ENCODE measurements at places on chromosomes 1 and 21.

- no peak for DNase-seq
Observed at GRCh38 chr1:81804312-81804711, 3.6 kb downstream of the ADGRL2 start.

- no peak for DNase-seq
Observed at GRCh38 chr1:33039840-33040239, 3.2 kb upstream of the AK2 start.

GRCh38 chr1:232853994-232854797, 49.0 kb downstream of the MAP10 start:
- DNase-seq: peak; percentile 70

DNA sequence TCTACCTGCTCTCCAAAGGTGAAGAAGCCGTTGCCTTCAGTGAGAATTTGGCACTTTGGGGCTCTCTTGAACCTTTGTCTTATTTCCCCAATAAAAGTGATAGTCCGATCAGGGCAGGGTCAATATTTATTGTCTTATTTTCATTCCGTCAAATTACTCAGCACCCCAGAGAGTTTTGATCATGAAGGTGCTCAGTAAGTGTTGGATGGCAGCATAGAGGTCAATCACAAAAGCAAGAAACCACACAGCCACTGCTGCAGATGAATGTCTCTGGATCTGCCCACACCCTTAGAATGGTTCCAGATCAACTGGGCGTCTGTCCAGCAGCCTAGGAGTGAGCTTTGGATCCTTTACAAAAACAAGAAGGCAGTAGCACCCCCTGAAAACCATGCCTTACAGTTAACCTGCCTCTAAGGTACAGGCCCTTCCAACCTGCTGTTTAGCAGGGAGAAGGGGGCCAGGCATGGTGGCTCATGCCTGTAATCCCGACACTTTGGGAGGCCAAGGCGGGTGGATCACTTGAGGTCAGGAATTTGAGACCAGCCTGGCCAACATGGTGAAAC, 97.3 kb downstream of the PSMG1 start:
- DNase-seq: no peak

GRCh38 chr1:223248770-223249140, 105.7 kb upstream of the TLR5 start:
- no peak for DNase-seq

DNA sequence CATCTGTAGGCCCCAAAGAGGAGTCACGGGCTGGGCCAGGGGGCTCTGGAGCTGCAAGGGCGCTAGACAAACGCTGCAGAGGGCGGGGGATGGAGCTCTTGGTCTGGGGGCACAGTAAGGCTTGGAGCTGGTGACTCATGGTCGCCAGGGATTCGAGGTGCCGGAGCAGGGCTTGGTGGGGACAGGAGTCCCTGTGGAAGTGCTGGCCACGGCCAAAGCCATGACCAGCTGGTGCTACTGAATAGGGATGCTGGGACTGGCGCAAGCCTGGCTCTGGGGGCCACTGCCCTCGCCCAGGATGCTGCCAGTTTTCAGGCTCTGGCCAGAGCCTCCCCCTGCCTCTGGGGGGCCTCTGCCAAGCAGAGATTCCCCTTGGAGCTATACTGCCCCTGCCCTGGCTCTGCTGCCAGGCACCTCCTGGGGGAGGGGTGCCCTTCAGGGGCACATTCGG, 25.2 kb downstream of the SPOCD1 start:
- DNase-seq: no peak

GRCh38 chr1:52862666-52863458, 20.3 kb downstream of the ZYG11A start:
- no peak for DNase-seq

DNA sequence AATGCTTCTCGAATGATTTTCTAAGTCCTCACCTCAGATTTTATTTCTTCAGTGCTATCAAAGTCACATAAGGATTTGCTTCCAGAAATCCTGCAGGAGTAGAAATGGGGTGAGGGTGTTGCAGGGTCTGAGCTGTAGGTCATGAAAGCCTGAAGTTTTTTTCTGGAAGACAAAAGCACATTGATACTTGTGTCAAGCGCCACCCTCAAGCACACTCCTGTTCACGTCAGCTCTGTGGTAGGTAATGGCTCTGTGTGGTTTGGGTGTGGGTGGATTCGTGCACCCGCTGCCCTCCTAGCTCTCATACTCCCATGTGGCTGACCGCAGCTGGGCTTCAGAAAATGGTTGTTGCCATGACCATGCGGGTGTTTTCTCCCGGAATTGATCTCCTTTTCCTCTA, 39.9 kb downstream of the AKNAD1 start:
- peak; percentile 88 for DNase-seq

- DNase-seq: no peak
Observed at GRCh38 chr1:172421974-172422604, 1.6 kb downstream of the C1orf105 start.

- DNase-seq: no peak
Observed at GRCh38 chr1:14118691-14119485, 418.9 kb downstream of the PRDM2 start.

GRCh38 chr1:34670982-34671381, 83.9 kb upstream of the GJB5 start:
- DNase-seq: no peak

DNA sequence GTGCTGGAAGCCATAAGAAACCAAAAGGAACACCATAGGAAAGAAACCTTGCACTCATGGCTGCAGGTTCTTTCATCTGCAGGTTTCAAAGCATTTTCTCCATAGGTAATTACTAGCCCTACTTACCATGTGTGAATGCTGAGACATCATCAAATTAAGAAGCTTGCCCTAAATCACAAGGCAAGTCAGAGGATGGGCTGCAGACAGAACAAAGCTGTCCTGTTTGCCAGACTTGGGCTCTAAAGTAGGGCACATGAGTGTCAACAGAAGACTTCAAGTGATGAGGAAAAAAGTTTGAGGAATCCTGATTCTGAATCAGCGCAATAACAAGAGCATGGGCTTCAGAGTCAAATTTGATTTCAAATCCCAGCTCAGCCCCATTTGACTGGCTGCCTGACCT, 5.8 kb upstream of the EPS15 start:
- DNase-seq: no peak

DNA sequence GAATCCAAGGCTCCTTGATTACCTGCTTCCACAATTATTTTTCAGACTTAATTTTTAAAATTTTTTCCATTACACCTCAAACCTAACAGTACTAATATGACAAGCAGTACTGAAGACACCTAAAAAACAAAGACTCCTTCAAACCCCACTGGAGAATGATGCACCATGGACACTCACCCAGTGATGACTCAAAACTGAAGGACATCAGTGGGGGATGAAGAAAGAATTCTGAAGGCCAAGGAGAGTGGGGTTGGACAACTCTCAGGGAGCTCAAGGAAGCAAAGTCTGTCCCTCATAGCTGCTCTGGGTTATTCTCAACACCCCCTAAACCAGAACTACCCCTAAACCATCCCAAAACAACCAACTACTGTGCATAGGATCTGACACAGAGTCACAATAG, 2.4 kb upstream of the ARHGAP29 start:
- no peak for DNase-seq

DNA sequence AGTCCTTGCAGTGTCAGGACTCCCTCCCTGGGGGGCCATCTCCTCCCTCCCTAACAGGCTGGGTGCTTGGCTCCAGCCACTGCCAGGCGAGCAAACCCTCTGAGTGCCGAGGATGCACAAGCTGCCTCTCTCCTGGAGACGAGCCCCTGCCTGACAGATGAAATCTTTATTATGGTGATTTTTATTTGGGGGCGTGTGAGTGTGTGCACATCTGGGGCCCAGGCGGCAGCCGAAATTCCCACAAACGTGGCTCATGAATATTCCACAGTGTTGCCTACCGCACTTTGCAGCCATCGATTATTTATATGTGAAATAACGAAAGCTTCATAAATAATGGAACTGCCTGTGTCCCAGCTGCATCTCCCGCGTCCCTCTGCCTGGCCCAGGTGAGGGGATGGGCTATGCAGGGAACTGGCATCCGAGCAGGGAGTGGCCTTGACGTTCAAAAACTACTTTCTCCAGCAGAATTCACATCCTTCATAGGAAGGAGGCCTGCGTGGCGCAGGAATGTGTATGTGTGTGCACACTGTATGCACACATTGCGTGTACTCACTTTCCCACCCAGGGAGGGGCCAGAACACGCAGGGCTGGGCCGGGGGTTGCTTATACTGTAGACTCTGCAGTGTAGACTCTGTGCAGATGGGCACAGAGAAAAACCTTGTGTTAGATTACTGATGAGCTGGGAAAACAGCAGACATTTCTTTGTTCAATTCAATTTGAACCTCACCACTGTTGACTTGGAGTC, 73.1 kb downstream of the UBIAD1 start:
- DNase-seq: no peak

DNA sequence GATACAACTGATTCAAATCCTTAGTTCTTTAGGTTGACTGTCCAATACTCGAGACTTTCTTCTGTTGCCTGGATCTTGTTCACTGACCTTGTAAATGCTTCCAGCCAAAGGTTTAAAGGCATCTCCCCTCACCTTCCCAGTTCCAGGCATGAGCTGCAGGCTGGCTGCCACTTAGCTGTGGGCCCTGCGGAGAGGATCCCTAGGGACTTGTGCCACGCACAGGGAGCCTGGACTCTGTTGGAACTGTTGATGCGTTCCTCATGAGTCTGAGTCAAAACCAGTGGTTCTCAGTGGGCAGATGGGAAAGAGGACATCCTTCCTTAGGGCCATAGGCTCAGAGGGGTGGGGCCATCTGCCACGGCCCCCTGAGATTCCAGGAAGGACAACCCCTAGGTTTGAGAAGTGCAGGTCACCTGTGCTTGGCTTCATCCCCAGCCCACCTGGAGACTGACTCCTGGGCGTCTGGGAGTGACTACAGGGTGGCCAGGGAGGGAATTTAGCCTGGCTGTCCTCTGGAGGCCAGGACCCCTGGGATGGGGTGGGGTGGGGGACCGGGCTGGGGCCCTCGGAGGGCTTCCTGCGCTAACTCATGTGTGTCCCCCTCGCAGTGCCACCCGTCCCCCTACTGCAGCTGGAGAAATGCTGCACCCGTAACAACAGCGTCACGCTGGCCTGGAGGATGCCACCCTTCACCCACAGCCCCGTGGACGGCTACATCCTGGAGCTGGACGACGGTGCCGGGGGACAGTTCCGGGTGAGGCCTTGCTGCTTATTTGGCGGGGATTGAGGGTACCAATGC, 37.6 kb upstream of the GNPAT start:
- DNase-seq: no peak

DNA sequence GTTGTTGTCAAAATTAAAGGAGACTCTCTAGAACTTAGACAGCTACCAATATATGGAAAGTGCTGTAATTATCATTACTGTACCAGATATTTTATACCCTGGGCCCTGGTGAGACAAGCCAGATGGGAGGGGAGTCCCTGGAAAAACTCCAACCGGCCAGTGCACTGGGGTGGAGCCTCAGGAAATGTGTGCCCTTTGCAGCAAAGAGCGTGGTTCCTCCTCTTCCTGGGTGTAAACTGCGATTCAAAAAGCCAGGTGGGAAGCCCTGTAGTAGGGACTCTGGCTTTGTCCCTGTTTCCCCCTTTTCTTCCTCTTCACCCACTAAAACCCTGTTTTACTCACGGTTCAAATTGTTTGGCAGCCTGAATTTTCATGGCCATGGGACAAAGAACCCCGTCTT, 812.3 kb downstream of the PLA2G4A start:
- no peak for DNase-seq

GRCh38 chr1:169527451-169528214, 41.9 kb upstream of the SLC19A2 start:
- no peak for DNase-seq

DNA sequence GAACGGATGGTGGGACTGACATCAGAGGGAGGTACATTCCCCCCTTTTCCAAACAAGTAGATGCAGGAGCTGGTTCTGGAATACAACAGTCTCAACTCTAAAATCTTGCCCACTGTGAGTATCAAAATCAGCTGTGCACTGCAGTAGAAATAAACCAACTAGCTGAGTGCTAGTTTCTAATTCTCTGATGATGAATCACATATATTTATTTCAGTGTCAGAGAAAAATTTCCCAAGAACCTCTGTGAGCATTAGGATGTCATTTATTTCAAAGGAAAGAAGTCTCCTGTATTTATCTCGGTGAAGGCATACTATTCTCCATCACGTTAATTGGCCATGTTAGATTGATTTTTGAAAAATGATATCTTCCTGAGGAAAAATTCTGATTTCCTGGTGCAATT, 67.1 kb downstream of the LHX9 start:
- no peak for DNase-seq

GRCh38 chr1:203153989-203154821, 21.4 kb downstream of the MYBPH start:
- DNase-seq: no peak

DNA sequence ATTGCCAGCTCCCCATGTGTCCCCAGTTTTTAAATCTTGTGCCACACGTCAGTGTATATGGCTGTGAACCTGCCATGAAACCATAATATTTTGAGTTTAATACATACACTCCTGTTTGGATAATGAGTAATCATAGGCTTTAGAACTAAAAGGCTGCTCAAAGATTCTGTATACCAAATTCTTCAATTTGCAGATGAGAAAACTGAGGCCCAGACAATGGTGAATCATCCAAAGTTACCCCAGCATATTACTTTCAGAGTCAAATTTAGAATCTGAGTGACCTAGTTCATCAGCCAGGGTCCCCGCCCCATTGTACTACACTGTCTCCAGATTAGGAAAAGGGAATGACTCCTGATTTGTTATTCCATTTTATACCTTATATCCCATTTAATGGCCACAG, 224.6 kb downstream of the FGGY start:
- DNase-seq: no peak

DNA sequence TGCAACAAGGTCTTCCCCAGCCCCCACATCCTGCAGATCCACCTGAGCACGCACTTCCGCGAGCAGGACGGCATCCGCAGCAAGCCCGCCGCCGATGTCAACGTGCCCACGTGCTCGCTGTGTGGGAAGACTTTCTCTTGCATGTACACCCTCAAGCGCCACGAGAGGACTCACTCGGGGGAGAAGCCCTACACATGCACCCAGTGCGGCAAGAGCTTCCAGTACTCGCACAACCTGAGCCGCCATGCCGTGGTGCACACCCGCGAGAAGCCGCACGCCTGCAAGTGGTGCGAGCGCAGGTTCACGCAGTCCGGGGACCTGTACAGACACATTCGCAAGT, 3.8 kb downstream of the ZBTB18 start:
- DNase-seq: no peak

DNA sequence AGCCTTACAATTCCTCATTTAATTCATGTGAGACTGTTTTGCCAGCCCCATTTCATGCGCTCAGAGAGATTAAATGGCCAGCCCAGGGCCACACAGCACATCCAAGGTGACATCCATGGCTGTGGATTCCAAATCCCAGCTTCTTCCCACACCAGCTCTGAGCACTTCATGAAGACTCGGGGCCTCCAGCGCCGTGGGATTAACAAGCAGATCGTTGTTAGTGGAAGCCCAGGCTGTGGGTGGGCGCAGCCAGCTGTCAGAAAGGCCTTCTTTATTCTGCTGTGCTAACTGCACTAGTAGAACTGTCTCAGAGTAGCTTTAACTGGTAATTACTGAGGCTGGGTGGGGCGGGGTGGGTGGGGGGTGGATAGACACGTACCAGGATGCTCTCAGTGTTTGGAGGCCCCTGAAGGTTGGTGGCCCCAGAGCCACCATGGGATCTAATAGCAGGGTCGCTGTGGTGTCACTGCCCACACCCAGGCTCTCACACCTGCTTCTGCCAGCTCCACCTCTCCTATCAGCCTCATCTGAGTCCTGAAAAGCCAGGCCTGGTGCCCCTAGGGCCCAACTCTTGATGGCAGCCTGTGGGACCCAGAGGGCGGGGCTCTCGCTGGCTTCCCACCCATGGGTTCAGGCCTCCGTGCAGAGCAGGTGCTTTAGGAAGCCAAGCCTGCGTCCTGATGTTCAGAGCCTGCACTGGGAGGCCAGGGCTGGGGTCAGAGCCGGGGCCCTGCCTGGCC, 3.4 kb downstream of the BMP8A start:
- no peak for DNase-seq

- DNase-seq: peak; percentile 98
Observed at GRCh38 chr1:12539705-12540579, 78.1 kb downstream of the DHRS3 start.
